Right forelimb (tissue), 1 donor: ENCODE measurements at places on chromosomes 4 and X.

DNA sequence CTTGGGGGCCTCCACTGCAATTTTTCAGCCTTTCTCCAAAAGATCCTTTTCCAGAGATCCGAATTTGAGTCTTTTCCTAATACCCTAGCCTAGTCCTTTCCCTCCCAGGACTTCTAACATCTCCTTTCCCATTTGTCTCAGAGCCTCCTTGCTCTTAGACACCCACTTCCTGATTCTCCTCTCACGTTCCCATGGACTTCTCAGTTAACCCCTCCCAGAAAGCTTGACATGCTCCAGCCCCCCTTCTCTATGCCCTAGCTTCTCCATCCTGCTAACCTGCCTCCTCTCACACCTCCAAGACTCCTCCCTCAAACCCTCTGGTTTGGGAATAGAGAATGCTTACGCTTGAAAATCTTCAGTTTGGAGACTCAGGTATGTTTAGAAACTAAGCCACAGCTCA lies 2.5 kb downstream of the UBA1 start:
- DNase-seq: no peak

GRCh38 chrX:153651540-153652079 lies 4.6 kb downstream of the DUSP9 start:
- no peak for DNase-seq

DNA sequence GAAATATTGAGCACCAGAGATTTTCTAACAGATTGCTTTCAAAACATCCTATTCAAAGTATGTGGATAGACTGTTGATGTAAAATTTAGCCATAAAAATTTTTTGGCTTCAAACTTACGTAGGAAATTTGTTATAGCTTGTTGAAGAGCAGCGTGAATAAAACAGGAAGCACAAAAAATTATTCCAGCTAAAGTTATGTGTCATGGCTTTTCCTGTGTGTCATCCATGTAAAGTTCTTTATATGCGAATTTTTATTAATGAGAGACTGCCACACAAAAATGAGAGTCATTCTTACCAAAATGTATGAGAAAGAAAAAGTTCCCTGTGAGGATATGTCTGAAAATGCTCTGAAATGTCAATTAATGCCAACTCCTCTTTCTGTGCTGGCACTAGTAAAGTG lies 19.5 kb downstream of the EPGN start:
- DNase-seq: no peak

DNA sequence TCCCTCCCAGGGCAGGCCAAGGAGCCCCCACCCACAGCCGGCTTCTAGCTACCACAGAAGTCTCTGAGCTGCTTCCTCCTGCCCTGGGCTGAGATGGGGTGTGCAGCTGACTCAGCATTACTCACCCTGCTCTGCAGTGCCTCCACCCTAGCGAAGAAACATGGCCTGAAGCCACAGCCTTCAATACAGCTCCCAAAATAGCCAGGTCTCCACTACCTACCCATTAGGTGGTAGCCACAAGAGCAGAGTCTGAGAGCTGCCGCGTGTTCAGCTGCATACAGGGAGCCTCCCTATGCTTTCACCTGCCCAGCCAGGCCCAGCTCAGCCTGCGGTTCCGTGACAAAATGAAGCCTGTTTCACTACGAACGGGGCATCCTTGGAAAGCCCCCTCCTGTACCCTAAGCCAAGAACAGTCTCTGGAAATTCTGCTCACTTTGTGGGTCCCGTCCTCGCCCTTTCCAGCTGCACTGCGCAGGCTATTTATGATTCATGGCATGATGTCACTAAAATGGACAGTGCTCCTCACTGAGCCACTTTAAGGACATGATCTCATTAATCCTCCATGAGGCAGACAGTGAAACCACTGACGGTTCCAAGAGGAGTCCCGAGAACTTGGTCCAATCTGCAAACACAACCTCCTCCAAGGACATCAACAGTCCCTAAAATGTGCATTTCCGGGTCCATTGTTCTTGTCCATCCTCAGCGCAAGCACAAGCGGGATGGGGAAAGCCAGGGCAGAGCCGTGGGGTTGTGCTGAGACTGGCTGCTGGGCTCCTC lies 20.2 kb downstream of the WDR1 start:
- no peak for DNase-seq

DNA sequence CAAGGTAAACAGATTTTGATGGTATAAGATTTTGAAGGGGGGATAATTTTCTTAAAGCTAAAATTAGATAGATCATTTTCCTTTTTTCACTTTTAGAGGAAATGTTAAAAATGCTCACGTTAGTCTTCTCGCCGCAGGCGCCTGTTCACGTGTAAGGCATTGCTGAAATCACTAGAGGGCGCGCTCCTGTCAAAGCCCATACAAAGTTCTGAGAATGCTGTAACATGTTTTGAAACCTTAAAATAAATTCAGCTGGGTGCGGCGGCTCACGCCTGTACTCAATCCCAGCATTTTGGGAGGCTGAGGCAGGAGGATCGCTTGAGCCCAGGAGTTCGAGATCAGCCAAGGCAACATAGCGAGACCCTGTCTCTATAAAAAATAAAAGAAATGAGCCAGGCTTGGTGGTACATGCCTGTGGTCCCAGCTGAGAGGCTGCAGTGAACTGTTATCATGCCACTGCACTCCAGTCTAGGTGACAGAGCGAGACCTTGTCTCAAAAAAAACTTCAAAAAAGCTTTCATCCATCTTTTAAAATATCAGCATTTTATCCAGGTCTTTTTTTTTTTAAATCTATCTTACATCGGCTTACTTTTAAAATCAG lies 138.0 kb downstream of the RBMX2 start:
- no peak for DNase-seq

DNA sequence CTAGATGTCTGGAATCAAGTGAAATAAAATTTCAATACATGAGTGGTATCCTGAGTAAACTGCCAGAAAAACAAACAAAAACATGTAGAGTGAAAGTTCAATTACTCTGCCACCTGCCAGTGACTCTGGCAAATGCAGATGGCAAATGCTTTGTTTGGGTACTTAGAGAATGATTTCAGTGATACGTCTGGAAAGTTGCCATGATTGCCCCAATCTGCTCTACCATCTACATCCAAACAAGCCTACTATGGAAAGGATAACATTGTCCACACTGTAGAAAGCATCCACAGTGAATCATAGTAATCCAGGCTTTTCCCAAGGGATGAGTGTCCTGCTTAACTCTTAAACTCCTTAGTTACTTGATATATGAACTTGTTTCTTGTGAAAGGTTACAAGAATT lies 3.4 kb downstream of the SPATA4 start:
- DNase-seq: no peak

DNA sequence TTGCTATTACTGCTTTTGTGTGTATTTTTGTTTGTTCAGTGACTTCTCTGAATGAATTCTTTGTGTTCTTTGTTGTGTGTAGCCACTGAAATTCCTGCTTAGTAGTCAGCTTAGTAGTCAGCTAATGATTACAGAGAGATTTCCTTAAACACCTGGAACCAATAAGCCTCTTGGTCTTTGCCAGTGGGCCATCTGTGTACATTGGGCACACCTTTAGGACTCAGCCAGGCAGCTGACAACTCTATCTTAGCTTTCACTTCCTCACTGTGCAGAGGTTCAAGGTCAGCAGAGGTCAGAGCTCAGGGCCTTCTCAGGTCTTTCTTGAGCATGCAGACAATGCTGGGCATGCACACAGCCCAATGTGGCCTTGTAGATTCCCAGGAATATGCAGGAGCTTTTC lies 59.3 kb downstream of the RWDD4 start:
- no peak for DNase-seq
